Neural crest cell (in vitro differentiated cells): ENCODE measurements at places on chromosomes 11 and 22. TPM values are rescaled to one million over a fixed set of nuclear protein-coding genes. Genes with fewer than 3 reads are reported as not detected.
A peak's percentile ranks its signal among the peaks of the same experiment; 100 is the strongest.

- no peak overlapping the region for H3K27ac ChIP-seq
- no peaks in the 10 kb centered on the region for H3K4me1 ChIP-seq
- H3K4me3 ChIP-seq = no peak overlapping the region
- H3K36me3 ChIP-seq = no peaks in the 10 kb centered on the region
Measured at GRCh38 chr11:2002807-2003206, 5.2 kb upstream of the H19 start.

DNA sequence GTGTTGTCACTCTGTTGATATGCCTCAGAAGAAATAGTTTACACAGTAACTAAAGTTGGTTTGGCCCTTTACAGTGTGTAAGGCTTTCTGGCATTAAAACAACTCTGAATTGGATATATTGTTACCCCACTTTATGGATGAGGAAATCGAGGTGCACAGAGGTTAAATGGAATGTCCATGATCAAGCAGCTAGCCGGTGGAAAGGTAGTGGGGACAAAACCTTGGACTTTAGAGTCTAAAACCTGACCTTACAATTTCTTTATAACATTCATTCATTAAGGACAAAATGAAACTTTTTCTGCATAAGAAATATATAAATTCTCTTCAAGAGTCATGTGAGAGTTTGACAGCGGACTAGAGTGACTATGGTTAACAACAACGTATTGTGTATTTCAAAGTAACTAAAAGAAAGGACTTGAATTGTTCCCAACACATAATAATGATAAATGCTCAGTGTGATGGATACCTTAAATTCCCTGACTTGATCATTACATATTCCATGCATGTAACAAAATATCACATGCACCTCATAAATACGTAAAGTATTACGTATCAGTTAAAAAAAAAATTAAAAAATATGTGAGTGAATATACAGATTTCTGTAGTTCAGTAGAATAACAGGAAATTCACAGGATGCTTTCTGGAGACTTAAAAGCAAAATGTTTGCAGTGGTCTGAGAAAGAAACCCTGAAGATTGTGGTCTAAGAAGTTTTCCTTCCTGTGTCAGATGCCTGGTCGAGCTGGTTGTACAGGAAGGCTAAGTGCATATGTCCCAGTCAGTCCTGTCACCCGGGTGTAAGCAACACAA lies 51.0 kb downstream of the TEAD1 start:
- H3K27ac ChIP-seq = peak overlapping the region; percentile 85
- H3K4me1 ChIP-seq = peaks cover 88% of the 10 kb centered on the region
- DNase-seq = no peak
- H3K27me3 ChIP-seq = no peaks in the 10 kb centered on the region

DNA sequence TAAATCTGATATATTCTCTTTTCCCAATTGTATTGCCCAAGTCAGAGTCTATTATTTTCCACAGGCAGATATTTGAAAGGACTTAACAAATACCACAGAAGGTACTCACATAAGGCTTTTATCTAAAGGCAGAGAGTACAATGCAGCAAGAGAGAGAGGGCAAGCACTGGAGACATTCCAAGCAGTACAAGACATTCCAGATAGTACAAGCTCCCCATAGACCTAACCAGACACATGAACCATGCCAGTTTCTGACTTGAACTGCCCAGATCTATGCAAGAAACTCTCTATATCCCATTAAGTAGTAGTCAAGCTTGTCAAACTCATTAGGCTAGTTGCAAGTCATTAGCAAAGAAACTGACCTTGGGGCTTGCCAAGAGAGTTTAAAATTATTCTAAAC lies 11.2 kb upstream of the MS4A6E start:
- DNase-seq = no peak
- no peak overlapping the region for H3K4me3 ChIP-seq
- H3K36me3 ChIP-seq = peaks cover 3% of the 10 kb centered on the region
- H3K27me3 ChIP-seq = no peaks in the 10 kb centered on the region
- H3K27ac ChIP-seq = no peak overlapping the region

GRCh38 chr11:2702771-2703362 lies 3.1 kb upstream of the KCNQ1OT1 start:
- peak overlapping the region; percentile 81 for H3K4me3 ChIP-seq
- H3K4me1 ChIP-seq = peaks cover 40% of the 10 kb centered on the region
- H3K27ac ChIP-seq = no peak overlapping the region

- peak; percentile 44 for DNase-seq
- no peak overlapping the region for H3K27ac ChIP-seq
- H3K4me1 ChIP-seq = peaks cover 14% of the 10 kb centered on the region
- no peaks in the 10 kb centered on the region for H3K27me3 ChIP-seq
- H3K4me3 ChIP-seq = peak overlapping the region; percentile 78
Measured at GRCh38 chr22:50696799-50697561, 24.4 kb downstream of the SHANK3 start.

DNA sequence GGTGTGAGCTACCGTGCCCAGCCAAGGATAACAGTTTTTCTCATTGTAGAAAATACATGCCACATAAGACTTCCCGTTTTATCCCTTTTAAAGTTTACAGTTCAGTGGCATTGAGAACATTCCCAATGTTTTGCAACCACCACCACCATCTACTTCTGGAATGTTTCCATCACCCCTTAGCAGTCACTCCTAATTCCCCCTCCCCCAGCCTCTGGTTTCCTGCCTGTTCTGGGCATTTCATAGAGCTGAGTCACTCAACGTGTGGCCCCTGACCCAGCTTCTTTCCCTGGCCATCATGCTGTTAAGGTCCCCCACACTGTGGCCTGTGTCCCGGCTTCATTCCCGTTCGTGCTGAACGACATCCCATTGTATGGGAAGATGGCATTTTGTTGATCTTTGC lies 30.7 kb downstream of the FGF4 start:
- H3K36me3 ChIP-seq = no peaks in the 10 kb centered on the region
- no peak for DNase-seq
- H3K27me3 ChIP-seq = no peaks in the 10 kb centered on the region
- peaks cover 17% of the 10 kb centered on the region for H3K4me1 ChIP-seq

DNA sequence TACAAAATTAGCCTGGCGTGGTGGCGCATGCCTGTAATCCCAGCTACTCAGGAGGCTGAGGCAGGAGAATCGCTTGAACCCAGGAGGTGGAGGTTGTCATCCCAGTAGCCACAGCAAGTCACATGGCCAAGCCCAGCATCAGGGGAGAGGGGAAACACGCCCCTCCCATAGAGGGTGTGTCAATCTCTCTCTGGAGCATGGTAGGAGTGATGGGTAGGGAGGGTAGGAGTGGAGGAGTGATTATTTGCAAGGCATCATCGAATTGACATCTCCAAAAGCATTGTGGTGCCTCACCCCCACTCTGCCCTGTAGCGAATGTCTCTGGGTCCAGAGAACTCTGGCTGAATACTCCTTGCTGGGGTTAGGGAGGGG lies 6.1 kb upstream of the SSTR3 start:
- DNase-seq = no peak
- H3K27me3 ChIP-seq = peaks cover 9% of the 10 kb centered on the region
- no peak overlapping the region for H3K4me3 ChIP-seq
- H3K27ac ChIP-seq = no peak overlapping the region
- H3K36me3 ChIP-seq = no peaks in the 10 kb centered on the region

The RTN4RL2 gene
- total RNA-seq = 2.4 and 3.4 TPM in 2 replicates

The TPP1 gene
- total RNA-seq = 41.0 and 44.7 TPM in 2 replicates

The LDHAL6A gene
- total RNA-seq = not detected in 2 replicates

The OR2AT4 gene
- total RNA-seq = not detected in 2 replicates

The GLB1L3 gene
- total RNA-seq = 0.14 and 0.28 TPM in 2 replicates

The TMPRSS5 gene
- total RNA-seq = 6.5 and 8.6 TPM in 2 replicates

The LRRC32 gene
- total RNA-seq = 0.61 and 0.77 TPM in 2 replicates

The MYOD1 gene
- total RNA-seq = not detected in 2 replicates

The BAIAP2L2 gene
- 0.51 and 0.52 TPM in 2 replicates for total RNA-seq

The APOBEC3G gene
- 1.3 and 2.1 TPM in 2 replicates for total RNA-seq

The FREY1 gene
- 2.5 and 3.3 TPM in 2 replicates for total RNA-seq

The UBQLNL gene
- total RNA-seq = 0.09 and 0.20 TPM in 2 replicates

The KDM4D gene
- total RNA-seq = 3.1 and 3.2 TPM in 2 replicates

The LRRC74B gene
- total RNA-seq = not detected in 2 replicates
